ENCODE measurements at places on chromosomes 4 and X.

DNA sequence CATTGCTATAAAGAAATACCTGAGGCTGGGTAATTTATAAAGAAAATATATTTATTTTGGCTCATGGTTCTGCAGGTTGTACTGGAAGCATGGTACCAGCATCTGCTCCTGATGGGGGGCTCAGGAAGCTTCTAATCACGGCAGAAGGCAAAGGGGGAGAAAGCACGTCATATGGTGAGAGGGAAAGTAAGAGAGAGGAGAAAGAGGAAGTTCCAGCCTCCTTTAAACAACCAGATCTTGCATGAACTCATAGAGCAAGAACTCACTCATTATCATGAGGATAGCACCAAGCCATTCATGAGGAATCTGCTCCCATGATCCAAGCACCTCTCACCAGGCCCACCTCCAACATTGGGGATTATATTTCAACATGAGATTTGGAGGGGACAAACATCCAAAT lies 125.0 kb upstream of the GRPR start:
- DNase-seq, result no peak

DNA sequence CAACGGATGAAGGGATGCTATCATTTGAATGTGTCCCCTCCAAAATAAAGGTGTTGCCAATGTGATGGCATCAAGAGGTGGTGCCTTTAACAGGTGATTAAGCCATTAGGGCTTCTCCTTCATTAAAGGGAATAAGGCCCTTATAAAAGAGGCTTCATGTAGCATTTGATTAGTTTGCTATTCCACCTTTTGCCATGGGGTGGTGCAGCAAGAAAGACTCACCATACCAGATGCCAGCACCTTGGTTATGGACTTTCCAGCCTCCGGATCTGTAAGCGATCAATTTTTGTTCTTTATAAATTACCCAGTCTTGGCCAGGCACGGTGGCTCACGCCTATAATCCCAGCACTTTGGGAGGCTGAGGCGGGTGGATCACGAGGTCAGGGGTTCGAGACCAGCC lies 7.9 kb upstream of the SLC25A43 start:
- DNase-seq, result peak; percentile 17

DNA sequence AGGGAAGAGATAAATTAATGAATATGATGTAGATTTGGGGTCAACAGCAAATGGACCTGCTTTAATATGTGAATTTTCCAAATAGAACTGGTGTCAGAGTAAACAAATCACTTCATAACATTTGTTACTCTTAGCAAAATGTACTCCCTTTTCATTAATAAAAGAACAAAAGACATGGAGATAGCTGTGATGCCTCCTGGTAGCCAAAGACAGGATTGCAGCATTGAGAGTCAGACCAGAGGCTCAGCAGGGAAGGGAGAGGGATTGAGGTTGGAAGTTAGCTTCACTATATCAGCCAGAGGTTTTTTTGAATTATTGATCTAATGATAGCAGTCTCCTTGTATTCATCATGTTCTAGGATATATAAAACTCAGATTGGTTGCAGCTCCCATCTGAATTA lies 17.4 kb upstream of the RAB40A start:
- DNase-seq, result no peak

DNA sequence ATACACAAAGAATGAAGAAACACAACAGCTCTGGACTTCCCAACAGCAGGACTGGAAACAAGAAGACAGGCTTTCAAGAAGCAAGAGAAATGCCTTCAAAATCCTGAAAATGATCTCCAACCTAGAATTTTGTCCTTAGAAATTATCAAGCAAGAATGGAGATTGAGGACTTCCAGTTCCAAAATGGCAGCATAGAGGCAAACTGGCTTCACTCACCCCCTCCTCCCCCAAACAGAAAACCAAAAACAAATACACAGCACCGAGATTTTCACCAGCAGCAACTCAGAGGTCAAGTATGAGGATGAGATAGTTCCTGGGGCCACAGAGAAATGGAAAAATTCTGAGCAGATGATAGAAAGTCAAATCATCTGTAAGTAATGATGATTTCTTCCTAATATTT lies 40.5 kb upstream of the LRBA start:
- no peak for DNase-seq

- peak; percentile 20 for DNase-seq
Measured at GRCh38 chrX:103157496-103158316, 57.2 kb upstream of the BEX4 start.

GRCh38 chr4:137800861-137801260 lies 268.6 kb upstream of the PCDH18 start:
- DNase-seq, result no peak

DNA sequence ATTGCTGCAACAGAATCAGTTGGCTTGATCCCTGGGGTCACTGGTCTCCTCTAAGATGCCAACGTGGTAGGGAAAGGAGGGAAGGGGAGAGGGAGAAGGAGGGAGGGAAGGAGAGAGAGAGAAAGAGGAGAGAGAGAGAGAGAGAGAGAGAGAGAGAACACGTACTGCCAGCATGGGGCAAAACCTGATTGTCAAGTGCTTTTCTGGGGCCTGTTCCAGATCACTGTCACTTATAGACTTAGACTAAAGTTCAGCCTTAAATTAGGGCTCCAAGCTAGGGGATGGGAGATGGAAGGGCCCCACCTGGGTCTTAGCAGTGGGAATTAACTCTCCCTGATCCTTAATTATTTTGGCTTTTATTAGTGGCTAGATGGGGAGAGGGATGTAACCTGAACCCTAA lies 12.9 kb downstream of the SHROOM4 start:
- DNase-seq, result no peak

DNA sequence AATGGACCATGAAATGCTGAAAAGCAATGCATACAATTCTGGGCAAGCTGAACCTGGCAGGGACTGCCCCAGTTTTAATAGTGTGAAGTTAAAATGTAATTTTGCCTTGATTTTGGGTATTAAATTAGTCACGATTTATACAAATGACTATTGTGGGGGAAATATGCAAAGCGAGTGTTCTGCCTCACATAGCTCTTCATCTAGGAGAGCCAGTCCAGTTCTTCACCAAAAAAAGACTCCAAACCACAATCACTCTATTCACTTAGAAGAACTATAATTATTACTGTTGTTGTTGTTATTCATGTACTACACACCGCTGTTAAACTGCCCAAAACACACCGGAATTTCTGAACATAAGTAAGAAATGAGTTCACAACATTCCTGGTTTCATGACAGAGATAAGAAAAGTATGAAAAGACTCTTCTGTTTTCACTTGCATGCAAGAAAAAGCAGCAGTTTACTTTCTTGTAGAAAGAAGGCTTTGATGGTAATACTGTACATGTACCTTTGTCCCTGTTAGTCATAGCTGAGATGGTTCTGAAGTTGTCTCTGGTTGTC lies 101.9 kb downstream of the QRFPR start:
- no peak for DNase-seq

Data from CD4-positive, alpha-beta T cell treated with Interleukin-17A for 1 hour (primary cell).